ENCODE measurements at places on chromosomes 6 and 20.

DNA sequence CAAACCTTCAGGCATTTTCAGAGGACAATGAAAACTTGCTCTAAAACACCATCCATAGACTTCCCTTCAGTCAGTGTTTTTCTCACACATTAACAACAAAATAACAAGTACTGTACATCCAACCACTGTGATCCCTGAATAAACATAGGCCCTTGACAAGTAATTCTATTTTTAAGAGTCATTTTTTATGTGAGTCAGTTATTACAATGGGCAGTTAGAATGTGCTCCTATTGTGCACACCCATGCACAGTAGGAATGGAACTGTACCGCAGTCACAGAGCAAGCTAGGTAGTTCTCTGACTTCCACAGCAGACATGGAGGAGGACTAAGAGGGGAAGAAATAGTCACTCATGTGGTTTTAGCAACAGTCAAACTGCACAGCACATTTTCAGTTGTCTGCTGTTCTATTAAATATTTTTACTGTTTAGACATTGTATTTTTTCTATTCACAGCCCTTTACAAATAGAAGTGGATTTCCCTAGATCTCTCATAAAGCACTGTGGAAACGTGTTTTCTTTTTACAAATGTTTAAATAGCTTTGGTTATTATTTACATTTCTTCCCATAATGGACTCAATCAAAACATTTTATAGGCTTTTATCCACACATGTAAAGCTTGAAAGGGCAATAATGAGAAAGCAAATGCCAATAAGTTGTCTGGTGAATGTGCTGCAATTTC, 100.4 kb downstream of the JAG1 start:
- no peak for DNase-seq

- no peak for DNase-seq
These were observed at the start of gene TRIM31 for GRCh38 chr6:30113003-30113759. TRIM31 (minus strand) TSS chr6:30113090; CDS start chr6:30112805, 285 bp downstream.

DNA sequence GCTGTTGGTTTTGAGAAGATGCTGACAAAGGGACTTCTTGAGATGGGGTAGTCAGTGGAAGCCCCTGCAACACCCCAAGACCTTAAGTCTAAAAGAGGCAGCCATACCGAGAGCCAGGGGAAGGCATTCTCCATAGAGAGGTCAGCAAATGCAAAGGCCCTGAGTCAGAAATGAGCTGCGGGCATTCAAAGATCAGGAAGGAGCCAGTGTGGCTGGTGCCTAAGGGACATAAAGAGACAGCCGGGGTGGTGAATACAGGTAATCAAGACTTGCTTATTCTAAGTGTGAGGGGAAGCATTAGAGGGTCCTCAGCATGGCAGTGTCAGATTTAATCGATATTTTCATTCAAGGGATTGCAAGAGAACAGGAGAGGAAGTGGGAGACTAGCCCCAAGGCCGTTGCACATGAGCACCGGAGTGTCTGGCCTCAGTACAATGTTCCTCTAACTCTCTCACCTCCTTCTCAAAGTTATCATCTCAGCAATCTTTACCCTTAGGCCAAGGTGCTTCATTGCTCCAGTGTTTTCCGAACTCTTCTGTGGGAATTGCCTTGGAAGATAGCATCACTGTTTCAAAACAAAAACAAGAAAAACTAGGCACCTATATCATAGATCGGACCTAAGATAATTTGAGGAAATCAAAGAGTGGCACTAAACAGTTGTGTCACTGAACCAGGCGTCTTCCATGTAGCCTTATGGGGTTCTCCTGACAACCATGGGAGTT, 173.2 kb downstream of the DOK5 start:
- no peak for DNase-seq

GRCh38 chr6:158834675-158835385, 15.7 kb upstream of the EZR start:
- DNase-seq, result no peak

- no peak for DNase-seq
These were observed 270.9 kb upstream of the SULF2 start for GRCh38 chr20:48056218-48056617.

DNA sequence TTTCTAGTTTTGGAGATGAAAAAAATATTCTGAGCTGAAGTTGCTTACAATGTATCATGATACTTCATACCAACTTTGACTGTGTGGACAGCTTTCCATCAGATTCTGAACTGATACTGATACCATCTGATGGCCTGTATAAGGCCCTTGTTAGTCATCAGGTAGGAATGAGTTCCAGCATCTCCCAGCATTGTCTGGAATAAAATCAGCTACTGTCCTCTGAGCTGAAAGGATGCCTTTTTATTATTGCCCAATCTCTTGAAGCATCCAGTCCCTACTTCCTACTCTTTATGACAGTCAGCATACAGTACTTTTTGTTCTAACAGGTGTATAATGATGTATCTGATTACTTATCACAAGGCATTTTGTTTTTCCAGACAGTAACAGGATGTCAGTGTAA, 70.6 kb upstream of the EYA4 start:
- DNase-seq, result no peak

DNA sequence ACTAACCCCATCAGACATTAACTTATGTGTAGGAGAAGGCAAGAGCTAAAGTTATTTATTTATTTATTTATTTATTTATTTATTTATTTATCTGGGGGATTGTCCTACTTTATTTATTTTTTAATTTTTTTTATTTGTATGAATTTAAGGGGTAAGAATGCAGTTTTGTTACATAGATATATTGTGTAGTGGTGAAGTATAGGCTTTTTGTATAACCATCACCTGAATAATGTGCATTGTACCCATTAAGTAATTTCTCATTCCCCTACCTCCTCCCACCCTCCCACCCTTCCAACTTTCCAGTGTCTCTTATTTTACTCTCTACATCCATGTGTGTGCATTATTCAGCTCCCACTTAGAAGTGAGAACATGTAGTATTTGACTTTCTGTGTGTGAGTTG, 51.6 kb downstream of the SPTLC3 start:
- no peak for DNase-seq
